ENCODE measurements at places on chromosomes 7 and 10. TPM values are rescaled to one million over a fixed set of nuclear protein-coding genes. Genes with fewer than 3 reads are reported as not detected.

DNA sequence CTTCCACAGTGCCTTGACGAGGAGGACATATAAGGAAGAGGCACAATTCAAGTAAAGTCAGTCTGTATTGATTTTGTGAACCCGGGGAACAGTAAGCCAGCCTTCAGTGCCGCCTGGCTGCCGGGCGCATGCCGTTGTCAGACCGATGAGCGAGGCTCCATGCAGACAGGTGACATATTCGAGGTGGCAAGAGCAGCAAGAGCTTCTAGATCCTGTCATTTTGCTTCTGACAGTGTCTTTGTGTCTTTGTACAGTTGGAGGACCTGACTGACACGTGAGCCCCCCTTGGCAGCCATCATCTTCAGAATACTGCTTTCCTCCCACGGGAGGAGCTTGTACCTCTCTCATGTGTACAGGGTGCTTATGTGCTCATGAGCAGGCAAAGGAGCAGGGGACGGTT is 387.5 kb upstream of the GALNT17 start:
- DNase-seq, result no peak

- DNase-seq, result no peak
Measured at GRCh38 chr7:9978106-9979064, 995.3 kb upstream of the PHF14 start.

GRCh38 chr7:41244246-41244645 is 458.6 kb downstream of the INHBA start:
- DNase-seq, result no peak

The RELN gene
- polyA plus RNA-seq, result 7.4 TPM

DNA sequence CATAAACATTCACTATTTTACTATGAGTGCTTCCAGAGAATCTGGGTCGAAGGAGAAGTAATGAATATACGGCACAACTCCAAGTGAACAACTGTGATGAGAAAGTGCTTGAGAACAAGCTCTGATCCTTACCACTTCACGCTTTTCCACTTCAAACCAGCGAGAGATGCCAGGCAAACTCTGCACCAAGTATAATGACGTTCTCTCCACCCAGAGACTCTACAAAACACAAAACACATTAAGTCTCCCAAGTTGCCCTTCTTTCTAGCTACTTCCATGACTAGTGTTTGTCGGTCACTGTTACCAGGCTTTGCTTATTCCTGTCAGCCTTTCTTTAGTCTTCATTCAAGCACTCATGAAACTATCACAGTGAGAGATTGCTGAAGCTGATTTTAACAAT is 193.1 kb upstream of the IMMP2L start:
- no peak for DNase-seq

All from hepatocyte (in vitro differentiated cells).